ENCODE measurements at places on chromosomes 12 and 14. TPM values are rescaled to one million over a fixed set of nuclear protein-coding genes. Genes with fewer than 3 reads are reported as not detected.

The MBD6 gene
- 2.1 TPM for total RNA-seq

The POLE2 gene
- total RNA-seq = 56.2 TPM

The CACNA1C gene
- 0.98 TPM for total RNA-seq

The PAX9 gene
- total RNA-seq = not detected

The TAS2R46 gene
- total RNA-seq = not detected

The INHBC gene
- not detected for total RNA-seq

The GPR84 gene
- not detected for total RNA-seq

The KCNH3 gene
- total RNA-seq = 0.24 TPM

The ZDHHC22 gene
- not detected for total RNA-seq

The PDE6H gene
- not detected for total RNA-seq

The CFAP73 gene
- total RNA-seq = not detected
